Regular cardiac myocyte (primary cell): ENCODE measurements at places on chromosomes 11 and 22. TPM values are rescaled to one million over a fixed set of nuclear protein-coding genes. Genes with fewer than 3 reads are reported as not detected.

The SLC22A9 gene
- not detected in 2 replicates for total RNA-seq

The LMNTD2 gene
- total RNA-seq, result under 0.01 and 0.85 TPM in 2 replicates

The PATE2 gene
- 0.38 TPM in 1 of 2 replicates, not detected in the other for total RNA-seq

The MMP3 gene
- total RNA-seq, result 0.19 and 4.5 TPM in 2 replicates

The RIBC2 gene
- total RNA-seq, result 0.28 and 3.1 TPM in 2 replicates

The KDELR3 gene
- 147 and 213 TPM in 2 replicates for total RNA-seq

The CCDC157 gene
- total RNA-seq, result 1.1 and 1.7 TPM in 2 replicates

The TTLL1 gene
- 9.8 and 16.6 TPM in 2 replicates for total RNA-seq

The GSTT2B gene
- 0.85 and 4.2 TPM in 2 replicates for total RNA-seq

The ELFN2 gene
- under 0.01 TPM in 1 of 2 replicates, not detected in the other for total RNA-seq

The ST14 gene
- under 0.01 TPM in 2 replicates for total RNA-seq

The CD3D gene
- not detected in 2 replicates for total RNA-seq

The MCAM gene
- 54.6 and 130 TPM in 2 replicates for total RNA-seq

The OR8D1 gene
- under 0.01 TPM in 1 of 2 replicates, not detected in the other for total RNA-seq

The HBG2 gene
- not detected in 2 replicates for total RNA-seq

The SLC22A25 gene
- total RNA-seq, result not detected in 2 replicates

The YWHAH gene
- 69.3 and 221 TPM in 2 replicates for total RNA-seq

The MAPK8IP2 gene
- total RNA-seq, result under 0.01 TPM in 2 replicates

The GLYATL2 gene
- total RNA-seq, result 0.19 and 1.7 TPM in 2 replicates

The MLC1 gene
- 0.38 and 2.8 TPM in 2 replicates for total RNA-seq

The OPCML gene
- 0.38 and 3.4 TPM in 2 replicates for total RNA-seq

The TPP1 gene
- 28.8 and 135 TPM in 2 replicates for total RNA-seq

The HBE1 gene
- total RNA-seq, result not detected in 2 replicates

The DRICH1 gene
- 0.19 TPM in 1 of 2 replicates, not detected in the other for total RNA-seq

The CNTF gene
- total RNA-seq, result 1.1 and 1.2 TPM in 2 replicates

The ASPHD2 gene
- total RNA-seq, result 1.5 and 2.5 TPM in 2 replicates

The TTC36 gene
- 0.58 and 1.7 TPM in 2 replicates for total RNA-seq

The TEX54 gene
- not detected in 2 replicates for total RNA-seq

The CFAP300 gene
- 8.7 and 9.4 TPM in 2 replicates for total RNA-seq

The SLC22A6 gene
- total RNA-seq, result not detected in 2 replicates

The CEP164 gene
- 22.8 and 35.5 TPM in 2 replicates for total RNA-seq

The FAT3 gene
- 5.0 and 7.3 TPM in 2 replicates for total RNA-seq

The MB gene
- total RNA-seq, result 0.77 and 0.85 TPM in 2 replicates

The PTGDR2 gene
- 0.19 and 2.3 TPM in 2 replicates for total RNA-seq

The KCTD17 gene
- total RNA-seq, result 20.0 and 35.7 TPM in 2 replicates

The E2F8 gene
- under 0.01 and 0.77 TPM in 2 replicates for total RNA-seq

The ZP1 gene
- 2.1 and 4.2 TPM in 2 replicates for total RNA-seq

The NLRX1 gene
- 8.4 and 25.4 TPM in 2 replicates for total RNA-seq

The CSNK2A3 gene
- 1.4 and 1.9 TPM in 2 replicates for total RNA-seq

The TRIM51 gene
- total RNA-seq, result not detected in 2 replicates

The DTX4 gene
- total RNA-seq, result 0.19 and 0.85 TPM in 2 replicates

The OR8B12 gene
- not detected in 2 replicates for total RNA-seq

The TSSC4 gene
- 44.0 and 67.9 TPM in 2 replicates for total RNA-seq

The AQP11 gene
- total RNA-seq, result 1.2 and 2.3 TPM in 2 replicates

The CYB561A3 gene
- total RNA-seq, result 79.0 and 99.2 TPM in 2 replicates

The TIMP3 gene
- total RNA-seq, result 175 and 211 TPM in 2 replicates

The RAB36 gene
- 1.1 and 3.3 TPM in 2 replicates for total RNA-seq

The KCNJ11 gene
- total RNA-seq, result under 0.01 TPM in 1 of 2 replicates, not detected in the other

The UBQLNL gene
- total RNA-seq, result under 0.01 TPM in 1 of 2 replicates, not detected in the other

The HBD gene
- total RNA-seq, result 0.19 TPM in 1 of 2 replicates, not detected in the other

The PHOX2A gene
- total RNA-seq, result not detected in 2 replicates

The OLFML1 gene
- total RNA-seq, result 5.9 and 10.7 TPM in 2 replicates

The MISFA gene
- total RNA-seq, result 0.19 and 2.0 TPM in 2 replicates

The EML3 gene
- total RNA-seq, result 13.2 and 15.1 TPM in 2 replicates

The UBQLN3 gene
- total RNA-seq, result not detected in 2 replicates

The MS4A3 gene
- not detected in 2 replicates for total RNA-seq

The NNMT gene
- 192 and 615 TPM in 2 replicates for total RNA-seq
